ENCODE measurements at places on chromosomes 3 and 15.
A peak's percentile ranks its signal among the peaks of the same experiment; 100 is the strongest.

- no peak for DNase-seq
These were observed 66.6 kb upstream of the ARL8B start for GRCh38 chr3:5055357-5056110.

GRCh38 chr3:187669675-187670504 lies at the start of gene SST:
Gene SST, minus strand, starts transcription at chr3:187670394. Its CDS starts 103 bp downstream, at chr3:187670291.
- DNase-seq = peak; percentile 58

- no peak for DNase-seq
These were observed 9.5 kb downstream of the OSBPL10 start for GRCh38 chr3:31971607-31972006.

DNA sequence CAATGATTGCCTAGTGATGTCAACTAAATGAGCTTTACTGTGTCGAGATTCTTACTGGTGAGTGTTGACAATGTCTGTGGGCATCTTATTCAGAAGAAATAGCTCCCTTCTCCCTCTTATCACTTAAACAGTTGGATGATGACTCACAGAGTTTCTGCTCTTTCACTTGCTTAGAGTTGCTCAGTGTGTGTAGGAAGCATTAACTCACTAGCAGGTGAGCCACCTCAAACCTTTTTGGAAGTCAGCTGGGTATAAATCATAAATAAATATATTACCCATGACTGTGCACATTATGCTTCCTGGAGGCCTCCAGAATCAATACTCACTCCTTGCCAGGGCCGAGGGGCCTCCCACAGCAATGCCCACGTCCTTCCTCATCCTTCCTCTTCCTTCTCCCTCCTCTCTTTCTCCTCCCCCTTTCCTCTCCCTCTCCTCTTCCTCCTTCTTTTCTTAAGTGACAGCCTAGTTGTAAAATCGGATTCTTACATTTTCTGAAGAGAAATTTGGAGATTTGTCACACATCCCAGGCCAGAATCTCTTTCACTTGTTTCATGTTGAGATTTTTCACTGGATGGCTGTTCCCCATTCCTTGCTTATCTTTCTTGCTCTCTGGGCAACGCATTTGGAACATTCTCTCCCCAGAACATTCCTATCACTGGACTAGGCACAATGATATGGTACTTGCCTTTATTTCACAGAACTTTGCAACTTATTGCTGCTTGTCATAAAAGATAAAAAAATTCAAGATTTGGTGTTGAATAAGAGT lies 17.5 kb downstream of the SHC4 start:
- DNase-seq = no peak

DNA sequence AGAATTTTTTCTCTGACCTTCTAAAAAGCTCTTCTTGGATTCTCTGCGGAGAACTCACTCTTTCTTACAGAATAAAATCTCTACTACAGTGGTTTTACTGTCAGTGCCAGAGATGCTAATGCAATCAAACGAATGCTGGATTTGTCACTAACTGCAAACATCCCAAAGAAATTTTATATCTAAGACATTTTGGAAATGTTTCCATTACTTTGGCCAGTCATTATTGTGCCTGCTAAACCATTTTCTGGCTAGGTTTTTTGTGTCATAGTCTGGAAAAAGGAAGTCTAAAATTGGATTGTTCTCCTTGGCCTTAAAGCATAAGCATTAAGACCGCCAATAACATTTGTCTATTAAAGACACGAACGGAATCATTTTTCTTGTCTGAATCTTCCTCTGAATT lies 54.0 kb downstream of the PLOD2 start:
- no peak for DNase-seq

DNA sequence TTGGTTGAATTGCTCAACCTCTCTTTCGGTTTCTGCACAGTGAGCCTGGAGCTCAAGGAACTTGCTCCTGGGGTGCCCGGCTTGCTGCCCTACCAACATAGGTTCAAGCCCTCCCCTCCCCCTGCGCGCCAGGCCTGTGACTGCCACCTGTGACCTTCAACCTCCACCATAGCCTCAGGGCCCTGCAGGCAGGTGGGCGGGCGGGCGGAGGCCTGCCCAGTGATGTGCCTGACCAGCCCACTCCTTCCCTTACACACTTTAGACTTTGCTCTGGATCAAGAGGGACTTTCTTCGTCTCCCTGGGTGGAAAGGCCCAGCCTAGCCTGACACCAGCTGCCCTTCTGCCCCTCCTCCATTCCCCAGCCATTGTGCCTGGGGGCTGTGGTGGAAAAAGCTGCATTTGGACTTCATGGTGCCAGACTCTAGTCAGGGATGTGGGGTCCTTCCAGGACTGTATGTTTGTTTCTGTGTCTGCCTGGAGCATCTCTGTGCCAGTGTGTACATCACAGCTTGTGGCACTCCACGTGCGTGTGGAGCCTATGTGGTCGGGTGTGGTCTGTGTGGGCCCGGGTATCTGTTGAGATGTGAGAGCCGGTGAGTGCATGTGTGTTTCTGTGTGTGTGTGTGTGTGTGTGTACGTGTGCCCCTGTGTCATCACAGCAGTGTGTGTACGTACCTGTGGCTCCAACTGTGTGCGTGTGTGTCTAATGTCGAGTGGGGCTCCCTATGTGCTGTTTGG lies 9.5 kb downstream of the PRKCD start:
- no peak for DNase-seq

GRCh38 chr3:128205558-128206145 lies 52.4 kb downstream of the EEFSEC start:
- DNase-seq = no peak

GRCh38 chr3:195906865-195907683 lies 1.3 kb downstream of the TNK2 start:
- no peak for DNase-seq

- no peak for DNase-seq
These were observed 80.0 kb upstream of the MRPS22 start for GRCh38 chr3:139263798-139264197.

DNA sequence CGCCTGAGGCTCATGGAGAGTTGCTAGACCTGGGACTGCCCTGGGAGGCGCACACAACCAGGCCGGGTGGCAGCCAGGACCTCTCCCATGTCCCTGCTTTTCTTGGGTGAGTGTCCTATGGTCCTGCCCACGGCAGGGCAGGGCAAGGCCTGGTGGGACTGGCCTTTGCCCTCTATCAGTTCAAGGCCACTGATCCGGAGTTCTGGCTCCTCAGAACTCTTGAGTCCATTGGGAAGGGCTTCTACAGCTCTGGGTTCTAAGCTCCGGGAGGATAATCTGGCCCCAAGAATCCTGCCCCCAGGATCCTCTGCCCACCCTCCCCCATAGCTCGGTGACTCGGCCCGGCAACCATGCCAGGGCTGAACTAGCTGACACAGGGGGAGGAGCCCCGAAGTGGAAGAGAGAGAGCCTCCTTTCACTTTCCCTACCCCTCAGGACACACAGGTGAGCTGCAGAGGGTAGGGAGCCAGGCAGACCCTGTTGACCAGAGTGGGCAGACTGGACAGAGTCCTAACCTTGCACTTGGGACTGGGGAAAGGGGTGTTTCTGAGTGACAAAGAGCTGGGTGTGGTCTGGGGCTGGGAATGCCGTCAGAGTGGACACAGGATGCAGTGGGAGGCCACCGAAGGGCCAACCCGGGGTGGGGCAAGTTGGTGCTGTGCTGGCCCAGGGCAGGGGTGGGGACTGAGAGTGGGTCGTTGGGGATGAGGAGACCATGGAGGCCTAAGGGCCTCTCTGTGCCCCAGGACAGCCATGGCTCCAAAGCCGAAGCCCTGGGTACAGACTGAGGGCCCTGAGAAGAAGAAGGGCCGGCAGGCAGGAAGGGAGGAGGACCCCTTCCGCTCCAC lies 664 bp downstream of the PARP3 start:
- peak; percentile 92 for DNase-seq

DNA sequence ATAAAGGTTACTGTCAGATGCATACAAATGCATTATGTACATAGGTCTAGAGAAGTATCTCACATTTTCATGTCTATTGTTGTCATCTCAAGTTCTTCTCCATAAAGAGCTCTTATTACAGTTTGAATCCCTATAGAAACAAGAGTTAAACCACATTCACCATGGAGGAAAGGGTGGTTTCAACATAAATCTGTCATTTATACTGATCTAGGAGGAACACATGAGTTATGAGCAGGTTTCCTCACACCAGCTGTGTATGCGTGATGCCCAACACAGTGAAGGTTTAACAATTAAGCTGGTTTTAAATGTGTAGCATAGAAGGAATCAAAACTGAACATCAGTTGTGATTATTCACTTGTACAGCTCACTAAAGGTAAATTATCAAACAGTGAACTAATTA lies 251.7 kb downstream of the KCNMB2 start:
- no peak for DNase-seq

GRCh38 chr3:190862209-190863118 lies at the start of gene GMNC:
Gene GMNC, minus strand, starts transcription at chr3:190862694. Its CDS starts 79 bp downstream, at chr3:190862615.
- peak; percentile 74 for DNase-seq

DNA sequence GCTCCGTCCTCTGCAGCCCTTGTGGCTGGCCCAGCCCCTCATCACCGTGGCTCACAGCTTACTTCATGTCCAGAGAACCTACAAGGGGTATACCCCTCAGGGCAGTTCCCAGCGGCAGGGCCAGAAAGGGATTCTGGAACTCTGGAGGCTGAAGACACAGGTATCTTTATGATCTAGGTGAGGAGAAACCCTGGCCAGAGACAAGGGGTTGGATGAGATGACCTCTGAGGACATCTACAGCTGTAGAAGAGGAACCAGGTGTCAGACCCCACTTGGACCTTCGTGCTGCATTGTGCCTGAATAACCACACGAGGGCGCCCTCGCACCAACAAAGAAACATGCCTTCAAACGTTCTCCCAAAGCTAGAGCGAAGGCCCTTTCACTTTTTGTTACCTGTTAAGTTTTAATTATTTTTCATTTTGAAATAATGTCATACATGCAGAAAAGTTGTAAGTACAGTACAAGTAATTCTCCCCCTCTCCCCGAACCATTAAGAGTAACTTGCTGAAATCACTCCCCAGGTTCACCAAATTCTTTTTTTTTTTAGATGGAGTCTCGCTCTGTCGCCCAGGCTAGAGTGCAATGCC lies 118.7 kb upstream of the SMAD3 start:
- DNase-seq = peak; percentile 75

GRCh38 chr3:100299016-100299415 lies 35.5 kb upstream of the NIT2 start:
- DNase-seq = no peak

DNA sequence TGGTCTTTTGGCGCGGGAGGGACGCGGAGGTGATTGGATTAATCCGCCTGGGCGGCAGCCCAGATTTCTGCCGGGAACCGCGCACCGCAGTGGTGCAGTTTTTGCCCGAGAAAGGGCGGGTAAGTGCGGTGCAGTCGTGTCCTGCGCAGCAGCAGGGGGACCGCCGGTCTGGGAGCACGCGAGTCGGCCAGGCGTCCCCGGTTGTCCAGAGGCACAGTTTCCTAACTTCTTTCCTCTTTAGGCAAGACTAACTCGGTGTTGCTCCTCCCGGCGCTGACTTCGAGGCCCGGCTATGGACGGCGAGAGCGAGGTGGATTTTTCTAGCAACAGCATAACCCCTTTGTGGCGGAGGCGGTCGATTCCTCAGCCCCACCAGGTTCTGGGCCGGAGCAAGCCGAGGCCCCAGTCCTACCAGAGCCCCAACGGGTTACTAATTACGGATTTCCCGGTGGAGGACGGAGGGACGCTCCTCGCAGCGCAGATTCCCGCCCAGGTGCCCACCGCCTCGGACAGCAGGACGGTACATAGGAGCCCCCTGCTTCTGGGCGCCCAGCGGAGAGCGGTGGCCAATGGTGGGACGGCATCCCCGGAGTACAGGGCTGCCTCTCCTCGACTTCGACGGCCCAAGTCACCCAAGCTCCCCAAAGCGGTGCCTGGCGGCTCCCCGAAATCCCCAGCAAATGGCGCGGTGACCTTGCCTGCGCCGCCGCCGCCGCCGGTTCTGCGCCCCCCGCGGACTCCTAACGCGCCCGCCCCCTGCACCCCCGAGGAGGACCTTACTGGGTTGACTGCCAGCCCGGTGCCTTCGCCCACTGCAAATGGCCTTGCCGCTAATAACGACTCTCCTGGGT lies 736 bp downstream of the ARHGEF26 start:
- DNase-seq = peak; percentile 45

GRCh38 chr3:190642016-190642415 lies 128.1 kb downstream of the IL1RAP start:
- no peak for DNase-seq

DNA sequence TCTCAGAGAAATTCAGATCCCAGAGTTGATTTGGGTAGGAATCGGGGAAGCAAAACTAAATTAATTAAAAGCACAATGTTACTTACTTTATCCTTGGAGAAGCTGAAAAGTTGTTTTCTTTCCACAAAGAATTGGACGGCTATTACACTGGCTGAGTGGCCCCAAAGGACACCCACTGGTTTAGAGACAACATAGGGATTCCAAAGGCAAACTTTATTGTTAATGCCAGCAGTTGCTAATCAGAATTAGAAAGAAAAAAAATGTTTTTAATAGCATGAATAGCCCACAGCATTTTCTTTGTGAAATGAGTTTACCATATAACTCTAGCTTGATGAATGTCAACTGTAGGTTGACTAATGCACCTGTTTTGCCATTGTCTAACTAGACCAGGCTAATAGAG lies 51.7 kb downstream of the WDR49 start:
- no peak for DNase-seq

DNA sequence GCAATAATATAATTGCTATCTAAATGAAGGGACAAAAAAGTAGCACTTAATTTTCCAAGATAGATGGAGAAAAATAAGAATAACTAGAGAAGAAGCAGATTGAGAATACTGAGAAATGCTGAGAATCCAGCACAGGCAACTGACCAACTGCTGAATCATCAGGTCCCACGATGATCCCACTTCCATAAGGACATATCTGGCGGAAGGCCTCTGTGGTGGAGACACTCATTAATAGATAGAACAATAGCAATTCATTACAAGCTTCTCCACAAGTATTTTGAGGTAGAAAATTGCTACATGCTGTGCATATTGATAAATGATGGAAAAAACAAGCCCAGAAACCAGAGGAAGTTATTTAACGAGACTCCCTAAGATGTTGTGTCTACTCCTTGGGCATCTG lies 105.9 kb downstream of the DUT start:
- DNase-seq = peak; percentile 56

DNA sequence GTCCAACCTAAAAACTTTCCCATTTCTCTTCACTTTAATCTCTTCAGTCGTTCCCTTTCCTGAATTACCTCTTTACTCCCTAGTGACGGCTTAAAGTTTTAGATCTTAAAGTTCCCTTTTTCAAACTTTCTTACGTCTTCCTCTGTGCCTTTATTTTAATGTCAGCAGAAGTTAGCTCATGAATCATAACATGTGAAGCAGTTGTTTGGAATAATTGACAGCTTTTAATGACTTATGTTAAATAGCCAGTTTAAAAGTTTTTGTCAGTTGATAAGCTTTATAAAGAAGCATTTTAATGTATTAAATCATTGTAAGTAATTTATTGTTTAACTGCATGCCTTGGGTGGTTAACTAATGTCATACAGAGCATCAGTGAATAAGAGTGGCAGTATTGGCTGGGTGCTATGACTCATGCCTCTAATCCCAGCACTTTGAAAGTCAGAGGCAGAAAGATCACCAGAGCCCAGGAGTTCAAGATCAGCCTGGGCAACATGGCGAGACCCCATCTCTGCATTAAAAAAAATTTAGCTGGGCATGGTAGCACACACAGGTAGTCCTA lies 33.9 kb downstream of the PIK3CA start:
- DNase-seq = peak; percentile 8

All from AG08395 (cell line).